ENCODE measurements at places on chromosomes 7 and 10.

DNA sequence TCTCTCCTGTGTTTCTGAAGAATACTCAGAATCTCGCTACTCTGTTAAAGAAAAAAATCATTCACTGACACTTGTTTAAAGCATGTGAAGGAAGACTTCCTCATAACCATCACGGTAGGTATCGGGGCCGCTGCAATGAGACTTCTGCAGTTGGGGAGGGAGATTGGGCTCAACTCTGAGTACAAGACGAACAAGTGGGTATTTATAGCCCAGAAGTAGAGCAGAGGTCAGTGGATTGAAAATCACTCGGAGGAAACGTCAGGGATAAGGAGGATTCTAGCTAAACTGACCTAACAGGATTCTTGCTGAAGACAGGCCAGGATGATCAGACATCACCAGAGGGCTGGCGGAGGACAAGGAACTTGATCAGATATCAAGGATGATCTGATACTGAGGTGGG, 33.3 kb downstream of the ITPRIP start:
- no peak for DNase-seq

- DNase-seq = no peak
Measured at GRCh38 chr7:96822824-96823223, 113.2 kb upstream of the SEM1 start.

DNA sequence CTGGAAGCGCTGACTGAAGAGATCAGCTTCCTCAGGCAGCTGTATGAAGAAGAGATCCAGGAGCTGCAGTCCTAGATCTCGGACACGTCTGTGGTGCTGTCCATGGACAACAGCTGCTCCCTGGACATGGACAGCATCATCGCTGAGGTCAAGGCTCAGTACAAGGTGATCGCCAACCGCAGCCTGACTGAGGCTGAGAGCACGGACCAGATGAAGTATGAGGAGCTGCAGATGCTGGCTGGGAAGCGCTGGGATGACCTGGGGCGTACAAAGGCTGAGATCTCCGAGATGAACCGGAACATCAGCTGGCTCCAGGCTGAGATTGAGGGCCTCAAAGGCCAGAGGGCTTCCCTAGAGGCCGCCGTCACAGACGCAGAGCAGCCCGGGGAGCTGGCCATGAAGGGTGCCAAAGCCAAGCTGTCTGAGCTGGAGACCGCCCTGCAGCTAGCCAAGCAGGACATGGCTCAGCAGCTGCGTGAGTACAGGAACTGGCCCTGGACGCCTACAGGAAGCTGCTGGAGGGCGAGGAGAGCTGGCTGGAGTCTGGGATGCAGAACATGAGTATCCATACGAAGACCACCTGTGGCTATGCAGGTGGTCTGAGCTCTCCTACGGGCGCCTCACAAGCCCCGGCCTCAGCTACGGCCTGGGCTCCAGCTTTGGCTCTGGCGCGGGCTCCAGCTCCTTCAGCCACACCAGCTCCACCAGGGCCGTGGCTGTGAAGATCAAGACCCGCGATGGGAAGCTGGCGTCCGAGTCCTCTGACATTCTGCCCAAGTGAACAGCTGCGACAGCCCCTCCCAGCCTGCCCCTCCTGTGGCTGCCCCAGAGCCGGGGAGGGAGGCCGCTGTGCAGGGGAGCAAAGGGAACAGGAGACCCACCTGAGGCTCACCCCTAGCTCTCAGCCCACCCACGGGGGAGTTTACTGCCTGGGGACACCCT, 24.9 kb upstream of the AMPH start:
- DNase-seq = no peak

GRCh38 chr7:155237297-155237696, 60.4 kb upstream of the INSIG1 start:
- DNase-seq = no peak

Measured in large intestine (tissue), 12 donors.